ENCODE measurements at places on chromosomes 6 and 20.

DNA sequence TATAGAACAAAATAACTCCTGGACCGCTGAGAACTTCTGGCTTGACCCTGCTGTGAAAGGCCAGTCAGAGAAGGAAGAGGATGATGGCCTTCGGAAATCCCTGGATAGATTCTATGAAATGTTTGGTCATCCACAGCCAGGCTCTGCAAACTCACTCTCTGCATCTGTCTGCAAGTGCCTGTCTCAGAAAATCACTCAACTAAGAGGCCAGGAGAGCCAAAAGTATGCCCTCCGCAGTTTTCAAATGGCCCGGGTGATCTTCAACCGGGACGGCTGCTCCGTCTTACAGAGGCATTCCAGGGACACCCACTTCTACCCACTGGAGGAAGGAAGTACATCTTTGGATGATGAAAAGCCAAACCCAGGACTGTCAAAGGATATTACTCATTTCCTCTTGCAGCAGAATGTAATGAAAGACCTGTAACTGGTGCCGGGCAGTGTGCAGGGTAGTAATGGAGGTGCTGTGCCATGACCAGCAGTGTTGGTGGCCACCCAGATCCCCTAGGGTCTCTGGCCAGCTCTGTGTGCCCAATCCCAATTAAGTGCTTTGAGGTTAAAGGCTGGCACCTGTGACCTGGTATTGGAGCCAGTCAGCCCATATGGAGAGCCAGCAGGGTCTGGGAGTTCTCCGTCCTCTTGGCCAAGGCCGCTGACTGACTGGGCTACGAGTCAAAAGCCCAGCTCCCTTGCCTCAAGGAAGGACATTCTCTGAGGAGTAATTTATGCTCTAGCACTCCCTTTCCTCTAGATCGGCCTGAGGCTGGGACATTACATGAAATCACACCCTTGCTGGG, 87.1 kb downstream of the TRMT6 start:
- no peak for DNase-seq

- no peak for DNase-seq
These were observed 24.6 kb downstream of the KDM1B start for GRCh38 chr6:18179770-18180356.

- DNase-seq = no peak
These were observed 49.0 kb upstream of the TAGAP start for GRCh38 chr6:159093609-159094443.

DNA sequence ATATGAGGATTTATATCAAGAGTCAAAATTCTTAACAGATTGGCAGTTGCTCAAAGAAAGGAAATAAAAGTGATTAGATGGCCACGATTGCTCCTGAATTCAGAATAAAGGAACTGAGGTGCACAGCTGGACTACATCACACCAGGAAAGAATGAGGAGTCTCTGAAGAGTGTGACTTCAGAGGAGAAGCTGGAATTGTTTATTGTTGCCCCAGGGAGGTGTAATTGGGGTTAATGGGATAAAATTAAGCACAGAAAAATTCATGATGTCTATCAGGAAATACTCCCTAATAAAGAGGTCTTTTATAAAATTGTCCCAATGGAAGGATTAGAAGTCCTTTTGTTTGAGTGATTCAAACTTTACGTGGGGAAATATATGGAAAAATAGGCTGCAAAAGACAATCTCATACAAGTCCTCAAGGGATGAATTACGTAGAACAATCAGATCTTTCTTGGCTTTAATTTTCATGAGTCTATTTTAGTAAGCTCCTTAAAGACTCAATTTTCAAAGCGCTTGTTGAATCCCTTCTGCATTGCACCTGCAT, 208.6 kb upstream of the RNF217 start:
- DNase-seq = no peak

GRCh38 chr20:63215101-63216040, 560 bp downstream of the YTHDF1 start:
- no peak for DNase-seq

DNA sequence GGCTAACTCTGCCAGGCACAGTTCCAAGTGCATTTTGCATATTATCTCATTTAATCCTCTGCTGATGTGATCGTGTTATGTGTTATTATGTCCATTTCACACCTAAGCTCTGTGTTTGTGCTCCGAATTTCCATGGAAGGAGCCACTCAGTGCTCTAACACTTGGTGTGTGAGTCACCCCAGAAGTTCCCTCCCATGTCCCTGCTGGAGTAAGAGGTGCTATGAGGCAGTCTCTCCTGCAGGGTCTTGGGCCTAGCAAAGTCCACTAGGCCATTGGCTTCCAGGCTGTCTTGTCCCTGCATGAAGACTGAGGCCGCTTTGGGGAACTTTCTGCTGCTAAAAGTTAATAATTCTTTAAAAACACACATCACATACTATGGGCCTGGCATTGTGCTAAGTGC, 405.9 kb upstream of the SULF2 start:
- no peak for DNase-seq

GRCh38 chr20:53767206-53767930, 173.7 kb upstream of the ZNF217 start:
- DNase-seq = no peak

DNA sequence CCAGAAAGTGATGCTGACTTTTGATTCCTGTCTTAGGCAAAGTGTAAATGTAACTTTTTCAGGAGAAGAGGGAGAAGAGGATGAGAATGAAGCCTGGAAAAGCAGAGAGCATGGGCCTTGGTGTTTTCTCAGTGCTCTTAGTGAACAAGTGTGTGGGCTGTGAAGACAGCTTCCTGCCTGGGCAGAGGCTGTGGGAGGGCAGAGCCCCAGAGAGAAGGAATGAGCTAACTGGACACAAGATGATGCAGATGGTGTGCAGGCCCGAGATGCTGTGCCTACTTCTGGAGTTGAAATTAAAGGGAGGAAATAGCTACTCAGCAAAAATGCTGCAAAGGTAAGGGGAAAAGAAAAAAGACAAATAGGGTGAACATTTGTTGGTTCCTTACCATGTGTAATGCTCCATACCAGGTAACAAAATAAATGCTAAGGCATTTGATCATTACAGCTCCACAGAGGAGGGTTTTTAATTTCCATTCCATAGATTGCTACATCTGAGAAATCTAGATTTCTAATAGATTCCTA, 87.0 kb upstream of the CEP162 start:
- no peak for DNase-seq

- DNase-seq = no peak
These were observed 52.3 kb downstream of the TSPYL4 start for GRCh38 chr6:116201538-116201937.

- no peak for DNase-seq
These were observed 187.0 kb upstream of the TAB2 start for GRCh38 chr6:149130508-149130907.

DNA sequence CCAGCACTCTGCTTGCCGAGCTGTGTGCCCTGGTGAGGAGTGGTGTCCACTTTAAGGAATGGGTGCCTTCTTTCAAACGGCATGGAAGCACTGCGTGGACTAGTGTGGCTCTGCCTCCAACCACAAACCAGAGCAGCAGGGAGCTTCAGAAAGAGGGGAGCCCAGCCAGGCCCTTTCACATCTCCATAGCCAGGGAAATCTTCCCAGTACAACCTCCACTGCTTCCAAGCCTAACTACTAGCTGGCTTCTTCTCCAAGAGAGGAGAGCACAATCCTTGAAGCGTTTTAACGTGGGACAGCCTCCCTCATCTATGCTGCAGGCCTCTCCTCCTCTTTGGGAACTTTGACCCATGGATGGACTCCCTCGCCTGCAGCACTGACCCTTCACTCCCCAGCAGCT, 26.7 kb downstream of the TNXB start:
- DNase-seq = no peak

- no peak for DNase-seq
These were observed 1.2 kb upstream of the ZNFX1 start for GRCh38 chr20:49278818-49279676.
